Skin of body (tissue), 3 donors: ENCODE measurements at places on chromosomes 5 and 9. TPM values are rescaled to one million over a fixed set of nuclear protein-coding genes. Genes with fewer than 3 reads are reported as not detected.

DNA sequence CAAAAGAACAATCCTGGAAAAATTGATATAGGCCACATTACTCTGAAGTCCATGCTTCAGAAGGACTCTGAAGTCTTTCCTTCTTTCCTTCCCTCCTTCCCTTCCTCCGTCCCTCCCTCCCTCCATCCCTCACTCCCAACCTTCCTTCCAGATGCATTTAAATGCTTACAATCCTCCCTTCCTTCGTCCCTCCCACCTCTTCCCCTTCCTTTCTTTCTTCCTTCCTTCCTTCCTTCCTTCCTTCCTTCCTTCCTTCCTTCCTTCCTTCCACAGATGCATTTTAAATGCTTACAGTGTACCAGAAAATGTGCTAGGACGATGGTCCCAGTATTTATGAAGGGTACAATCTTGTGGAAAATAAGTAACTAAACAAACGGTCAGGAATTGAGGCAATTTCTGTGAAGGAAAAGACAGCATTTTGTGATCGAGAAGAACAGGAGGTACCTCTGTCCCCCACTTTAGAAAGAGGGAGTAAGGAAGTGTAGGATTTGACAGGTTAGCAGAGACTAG, 181.3 kb upstream of the TUT7 start:
- no peak for DNase-seq

GRCh38 chr9:4555236-4555635, 65.0 kb downstream of the SLC1A1 start:
- DNase-seq: no peak

- DNase-seq: no peak
These were observed 10.9 kb upstream of the ARHGEF28 start for GRCh38 chr5:73615085-73615484.

Gene PCDHAC2
- total RNA-seq: 3.0 TPM

- DNase-seq: no peak
These were observed 76.6 kb downstream of the KCNN2 start for GRCh38 chr5:114438471-114438870.

Gene CATSPER3
- not detected for total RNA-seq

GRCh38 chr9:5582835-5583195, 46.1 kb upstream of the RIC1 start:
- peak; percentile 40 for DNase-seq

DNA sequence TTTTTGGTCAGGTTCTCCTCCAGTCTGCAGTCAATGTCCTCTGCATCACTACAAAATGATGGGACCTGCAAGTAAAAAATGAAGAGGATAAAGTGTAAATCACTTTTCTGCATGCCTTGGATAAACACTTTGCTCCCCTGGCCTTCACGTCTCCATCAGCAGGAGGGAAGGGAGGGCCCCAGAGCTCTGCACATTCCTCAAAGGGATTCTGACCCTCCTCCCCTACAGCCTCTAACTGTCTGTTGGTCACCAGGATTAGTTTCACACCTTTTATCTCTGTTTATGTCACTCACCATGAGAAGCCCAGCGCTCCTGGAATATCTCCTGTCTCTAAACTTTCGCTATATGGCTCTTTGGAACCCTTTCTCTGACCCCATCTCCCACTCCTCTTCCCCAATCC, 103.3 kb downstream of the SVEP1 start:
- DNase-seq: no peak

- no peak for DNase-seq
These were observed 29.8 kb upstream of the GFPT2 start for GRCh38 chr5:180382926-180383325.

- peak; percentile 72 for DNase-seq
These were observed 32.2 kb upstream of the LECT2 start for GRCh38 chr5:135986891-135987401.

- DNase-seq: peak; percentile 35
These were observed 138.4 kb upstream of the ZNF618 start for GRCh38 chr9:113737517-113738271.

- DNase-seq: no peak
These were observed 140.8 kb downstream of the CAMK4 start for GRCh38 chr5:111364992-111365391.

DNA sequence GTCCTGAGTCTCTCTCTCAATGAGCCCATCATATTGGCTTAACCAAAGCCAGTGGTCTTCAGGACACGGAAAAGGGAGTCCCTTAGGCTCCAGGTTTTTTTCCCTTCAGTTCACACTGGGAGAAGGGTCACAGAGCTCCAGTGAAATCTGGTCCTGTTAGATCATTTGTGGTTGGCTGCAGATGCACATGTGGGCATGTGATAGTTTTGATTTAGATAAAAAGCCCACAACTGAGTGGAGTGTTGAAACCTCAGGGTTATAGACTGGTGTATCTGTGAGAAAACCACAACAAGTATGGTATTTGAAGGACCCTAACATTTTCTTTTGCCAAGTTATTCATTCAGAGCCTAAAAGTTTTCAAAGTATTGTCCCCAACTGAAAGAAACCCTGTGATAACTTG, 46.7 kb downstream of the PRLR start:
- no peak for DNase-seq

DNA sequence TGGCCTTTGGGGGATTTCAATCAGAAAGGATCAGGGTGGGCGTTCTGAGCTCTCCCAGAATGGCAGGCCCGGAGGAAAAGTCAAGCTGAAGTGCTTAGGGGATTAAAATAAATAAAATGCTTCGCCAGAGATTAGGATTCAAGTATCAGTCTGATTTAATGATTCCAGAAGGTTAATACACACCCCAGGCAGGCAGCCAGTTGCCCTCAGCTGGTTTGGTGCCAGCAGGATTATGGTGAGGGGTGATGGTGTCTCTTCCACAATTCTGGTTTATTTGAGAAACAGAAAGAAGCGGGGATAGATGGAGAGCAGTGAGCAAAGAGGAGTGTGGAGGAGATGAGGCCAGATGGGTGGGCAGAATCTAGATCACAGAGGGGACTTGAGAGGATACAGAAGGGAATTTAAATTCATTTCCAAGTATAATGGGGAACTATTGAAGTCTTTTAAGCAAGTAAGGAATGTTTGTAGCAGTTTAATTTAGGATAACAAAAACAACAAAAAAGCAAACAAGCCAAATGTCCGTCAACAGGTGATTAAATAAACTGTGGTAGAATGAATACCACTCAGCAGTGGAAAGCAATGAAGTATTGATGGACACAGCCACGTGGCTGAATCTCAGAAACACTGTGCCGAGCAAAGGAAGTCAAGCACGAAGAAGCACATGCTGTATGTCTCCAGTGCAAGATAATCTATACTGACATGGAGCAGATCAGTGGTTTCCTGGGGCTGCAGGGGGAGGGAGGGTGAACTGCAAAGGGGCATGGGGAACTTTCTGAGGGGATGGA, 297.7 kb downstream of the MSX2 start:
- DNase-seq: no peak

DNA sequence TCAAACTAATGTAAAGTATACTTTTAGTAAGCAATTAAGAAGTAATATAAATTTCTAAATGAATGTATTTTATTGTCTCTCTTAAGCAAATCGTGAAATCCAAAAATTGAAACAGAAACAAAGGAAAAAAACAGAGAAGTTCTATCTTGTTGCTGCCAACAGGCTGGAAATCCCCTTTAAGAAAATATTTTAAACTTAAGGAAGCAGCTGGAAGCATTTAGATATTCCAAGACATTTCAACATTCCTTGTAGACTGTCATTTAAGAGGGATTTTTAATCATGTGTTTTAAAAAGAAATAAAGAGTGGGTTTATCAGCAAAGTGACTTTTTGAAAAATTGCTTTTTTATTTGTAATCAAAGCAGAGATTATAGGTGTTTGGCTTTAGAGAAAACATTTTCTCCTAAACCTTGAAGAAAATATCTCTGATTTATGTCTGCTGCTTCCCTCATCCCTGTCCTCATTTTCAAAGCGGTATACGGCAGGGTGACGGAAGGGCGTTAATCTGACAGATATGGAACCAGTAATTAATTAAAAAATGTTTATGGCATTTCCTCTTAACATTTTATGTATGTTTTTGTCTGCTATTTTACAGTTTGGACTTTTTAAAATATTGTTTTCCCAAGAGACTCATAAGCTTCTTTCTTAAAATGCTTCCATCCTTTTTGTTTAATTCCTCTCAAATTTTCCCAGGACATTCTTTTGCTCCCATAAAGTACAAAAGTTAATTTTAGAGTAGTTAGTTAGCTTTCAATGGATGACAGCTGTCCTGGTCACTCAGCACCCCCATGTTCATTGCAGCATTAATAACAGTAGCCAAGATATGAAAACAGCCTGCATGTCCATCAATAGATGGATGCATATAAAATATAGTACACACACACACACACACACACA, 245.6 kb downstream of the LURAP1L start:
- peak; percentile 62 for DNase-seq

DNA sequence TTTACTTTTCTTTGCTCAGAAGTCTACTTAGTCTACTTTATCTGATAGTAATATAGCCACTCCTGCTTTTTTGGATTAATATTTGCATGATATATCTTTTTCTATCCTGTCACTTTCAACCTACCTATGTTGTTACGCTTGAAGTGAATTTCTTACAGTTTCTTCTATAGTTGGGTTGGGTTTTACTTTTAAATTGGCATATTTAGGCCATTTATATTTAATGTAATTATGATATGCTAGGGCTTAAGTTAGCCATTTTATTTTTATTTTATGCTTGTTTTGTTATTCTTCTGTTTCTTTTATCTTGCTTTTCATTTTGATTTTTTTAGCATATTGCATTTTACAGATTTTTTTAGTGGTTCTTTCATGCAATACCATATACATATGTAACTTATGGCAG, 164.7 kb downstream of the AOPEP start:
- DNase-seq: no peak

Gene NDUFS4
- 109 TPM for total RNA-seq

DNA sequence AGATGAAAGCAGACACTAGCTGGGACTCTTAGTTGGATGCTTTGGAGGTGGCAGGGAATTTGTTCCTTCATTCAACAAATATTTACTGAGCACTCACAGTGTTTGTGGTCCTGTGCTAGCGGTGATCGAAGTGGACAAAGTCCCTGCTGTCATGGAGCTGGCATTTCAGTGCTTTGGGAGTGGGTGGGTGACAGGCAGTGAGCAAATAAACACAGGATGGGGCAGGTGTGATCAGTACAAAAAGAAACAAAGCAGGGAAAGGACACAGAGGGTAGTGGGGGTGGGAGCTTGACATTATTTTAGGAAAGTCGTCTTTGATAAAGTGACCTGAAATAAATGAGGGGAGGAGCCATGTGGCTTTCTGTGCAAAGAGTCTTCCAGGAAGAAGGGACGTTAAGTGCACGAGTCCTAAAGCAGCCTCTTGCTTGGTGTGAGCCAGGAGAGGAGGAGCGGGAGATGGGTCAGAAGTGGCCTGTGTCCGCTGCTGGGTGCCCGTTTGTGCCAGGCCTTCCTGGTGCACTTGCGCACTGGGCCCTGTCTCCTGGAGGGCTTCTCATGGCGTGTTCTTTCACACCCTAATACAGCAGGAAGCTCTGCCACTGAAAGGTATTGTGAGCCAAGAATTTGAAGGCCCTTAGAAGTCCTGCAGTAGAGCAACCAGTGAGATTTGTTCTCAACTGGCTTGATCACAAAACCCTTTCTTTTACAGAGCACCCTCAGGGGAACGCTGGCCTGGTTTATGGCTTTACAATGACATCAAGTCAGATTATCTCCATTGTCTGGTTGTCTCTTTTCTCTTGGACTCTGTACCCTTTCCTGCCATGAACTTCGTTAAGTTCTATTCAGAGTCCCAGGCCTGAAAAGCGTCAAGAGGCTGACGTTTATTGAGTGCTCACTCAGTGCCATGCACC, 14.8 kb downstream of the NDST1 start:
- no peak for DNase-seq
